ENCODE measurements at places on chromosomes 4 and X.
A peak's percentile ranks its signal among the peaks of the same experiment; 100 is the strongest.

DNA sequence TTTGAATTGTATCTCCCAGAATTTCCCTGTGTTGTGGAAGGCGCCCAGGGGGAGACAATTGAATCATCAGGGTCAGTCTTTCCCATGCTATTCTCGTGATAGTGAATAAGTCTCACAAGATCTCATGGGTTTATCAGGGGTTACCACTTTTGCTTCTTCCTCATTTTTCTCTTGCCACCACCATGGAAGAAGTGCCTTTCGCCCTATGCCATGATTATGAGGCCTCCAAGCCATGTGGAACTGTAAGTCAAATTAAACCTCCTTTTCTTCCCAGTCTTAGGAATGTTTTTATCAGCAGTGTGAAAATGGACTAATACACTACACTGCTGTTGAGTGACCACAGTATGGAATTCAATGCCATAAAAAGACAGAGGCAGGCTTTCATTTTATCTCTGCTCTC lies 12.2 kb downstream of the CENPC start:
- no peak for DNase-seq

- peak; percentile 74 for DNase-seq
Measured at GRCh38 chr4:48570646-48571220, 80.7 kb downstream of the ZAR1 start.

GRCh38 chr4:81164623-81165416 lies 50.2 kb downstream of the PRKG2 start:
- peak; percentile 62 for DNase-seq

GRCh38 chrX:132367984-132368383 lies 120.9 kb downstream of the MBNL3 start:
- DNase-seq, result no peak

GRCh38 chr4:76342191-76342590 lies 35.7 kb downstream of the STBD1 start:
- DNase-seq, result no peak

- DNase-seq, result peak; percentile 83
Measured at GRCh38 chr4:185265942-185266341, 56.5 kb downstream of the SNX25 start.

DNA sequence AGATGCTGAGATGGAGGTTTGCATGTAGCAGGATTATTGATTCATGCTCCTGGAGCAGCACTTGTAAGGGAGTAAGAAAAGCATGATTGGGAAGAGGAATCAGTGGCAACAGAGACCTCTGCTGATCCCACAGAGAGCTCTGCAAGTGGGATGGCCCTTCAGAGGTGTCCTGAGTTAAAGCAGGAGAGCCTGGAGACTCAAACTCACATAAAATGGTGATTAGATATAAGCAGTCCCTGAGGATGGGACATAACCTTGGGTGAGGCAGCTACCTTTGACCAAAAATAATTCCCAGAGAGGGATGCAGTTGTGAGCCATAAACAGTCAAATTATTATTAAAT lies 25.4 kb upstream of the BMPR1B start:
- no peak for DNase-seq

DNA sequence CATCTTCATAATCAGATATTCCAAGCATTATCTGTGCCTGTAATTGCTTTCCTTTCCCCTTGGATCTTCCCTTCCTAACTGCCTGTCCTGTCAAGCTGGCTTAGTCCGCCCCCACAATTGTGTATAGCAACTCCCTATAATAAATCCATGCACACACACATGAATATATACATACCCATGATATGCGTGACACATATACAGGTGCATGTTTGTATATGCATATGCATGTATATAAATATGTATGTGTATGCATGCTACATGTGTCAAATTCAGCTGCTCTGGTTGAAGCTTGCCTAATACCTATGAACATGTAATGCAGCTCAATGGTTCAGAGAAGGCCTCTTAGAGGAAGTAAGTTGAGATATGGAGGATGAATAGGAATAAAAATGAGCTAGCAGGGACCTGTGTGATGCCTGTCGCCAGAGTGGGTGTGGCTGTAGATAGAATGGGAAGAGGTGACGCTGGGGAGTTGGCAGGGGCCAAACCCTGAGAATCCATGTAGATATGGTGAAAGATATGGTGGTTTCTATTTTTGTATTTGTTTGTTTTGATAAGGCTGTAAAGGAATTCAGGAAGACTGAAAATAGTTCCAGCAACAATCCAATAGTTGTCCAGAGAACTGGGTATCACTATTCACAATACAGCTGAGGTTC lies 595.0 kb upstream of the BOD1L1 start:
- DNase-seq, result no peak

GRCh38 chrX:404656-405055 lies 17.9 kb upstream of the PPP2R3B start:
- DNase-seq, result no peak

GRCh38 chrX:46325312-46325877 lies 219.8 kb downstream of the ZNF674 start:
- peak; percentile 63 for DNase-seq

- peak; percentile 17 for DNase-seq
Measured at GRCh38 chr4:148442832-148443511, 758 bp upstream of the NR3C2 start.

- no peak for DNase-seq
Measured at GRCh38 chr4:126215759-126216158, 901.0 kb downstream of the FAT4 start.

DNA sequence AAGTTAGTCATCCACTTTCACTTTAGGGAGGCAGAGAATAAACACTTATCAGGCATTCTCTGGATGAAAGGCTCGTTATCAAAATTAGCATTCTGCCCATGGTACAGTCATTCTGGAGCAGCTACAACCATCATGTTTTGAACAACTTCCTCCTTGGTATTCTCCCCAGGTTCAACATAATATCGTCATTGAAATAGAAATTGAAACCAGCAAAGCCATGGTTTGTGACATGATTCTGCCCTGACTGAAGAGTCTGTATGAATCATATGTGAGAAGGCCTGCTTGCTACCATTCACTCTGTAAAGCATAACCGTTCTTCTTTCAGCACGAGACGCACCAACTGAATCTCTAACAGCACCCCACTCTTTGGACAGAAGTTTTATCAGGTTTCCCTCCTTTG lies 127.5 kb upstream of the RADX start:
- no peak for DNase-seq

- DNase-seq, result no peak
Measured at GRCh38 chr4:95085124-95085833, 327.5 kb downstream of the BMPR1B start.

DNA sequence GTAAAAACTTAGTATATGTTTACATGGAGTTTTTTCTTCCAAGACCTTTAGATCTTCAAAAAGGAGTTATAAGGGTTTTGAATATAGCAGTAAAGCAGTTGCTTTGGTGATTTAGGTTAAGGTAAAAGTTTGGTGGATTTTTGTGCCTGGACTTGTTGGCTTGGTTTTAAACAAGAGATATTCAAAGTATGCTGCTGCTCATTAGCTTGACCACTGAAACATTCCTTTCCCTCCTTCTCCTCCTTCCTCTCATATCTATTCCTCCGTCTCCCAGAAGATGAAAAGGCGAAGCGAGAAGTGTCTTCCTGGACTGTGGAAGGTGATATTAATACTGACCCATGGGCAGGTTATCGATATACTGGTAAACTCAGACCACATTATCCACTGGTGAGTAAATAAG lies 38.4 kb downstream of the METAP1 start:
- peak; percentile 48 for DNase-seq

GRCh38 chrX:134908356-134908755 lies 82.4 kb upstream of the SMIM10 start:
- DNase-seq, result peak; percentile 72

DNA sequence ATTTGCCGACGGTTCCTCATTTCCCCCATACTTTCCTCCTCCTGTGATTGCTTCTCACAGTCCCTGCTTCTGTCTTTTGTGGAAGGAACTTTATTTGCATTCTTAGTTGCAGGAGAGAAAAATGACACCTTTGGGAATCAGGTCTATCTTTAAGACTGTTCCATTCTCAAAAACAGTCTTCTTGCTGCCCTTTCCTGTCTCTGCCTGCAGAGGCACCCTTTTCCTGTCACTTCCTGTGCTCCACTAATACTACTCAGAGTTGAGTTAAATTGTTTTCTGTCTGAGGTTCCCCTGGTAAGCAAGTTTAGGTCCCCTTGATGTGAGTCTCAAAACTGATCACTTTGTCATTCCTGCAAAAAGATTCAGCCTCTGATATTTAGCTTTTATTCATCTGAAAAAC lies 208.8 kb upstream of the CLNK start:
- DNase-seq, result no peak

GRCh38 chrX:3621414-3621813 lies 92.0 kb downstream of the PRKX start:
- no peak for DNase-seq

GRCh38 chrX:120790118-120790517 lies 85.5 kb downstream of the CT47B1 start:
- peak; percentile 82 for DNase-seq

DNA sequence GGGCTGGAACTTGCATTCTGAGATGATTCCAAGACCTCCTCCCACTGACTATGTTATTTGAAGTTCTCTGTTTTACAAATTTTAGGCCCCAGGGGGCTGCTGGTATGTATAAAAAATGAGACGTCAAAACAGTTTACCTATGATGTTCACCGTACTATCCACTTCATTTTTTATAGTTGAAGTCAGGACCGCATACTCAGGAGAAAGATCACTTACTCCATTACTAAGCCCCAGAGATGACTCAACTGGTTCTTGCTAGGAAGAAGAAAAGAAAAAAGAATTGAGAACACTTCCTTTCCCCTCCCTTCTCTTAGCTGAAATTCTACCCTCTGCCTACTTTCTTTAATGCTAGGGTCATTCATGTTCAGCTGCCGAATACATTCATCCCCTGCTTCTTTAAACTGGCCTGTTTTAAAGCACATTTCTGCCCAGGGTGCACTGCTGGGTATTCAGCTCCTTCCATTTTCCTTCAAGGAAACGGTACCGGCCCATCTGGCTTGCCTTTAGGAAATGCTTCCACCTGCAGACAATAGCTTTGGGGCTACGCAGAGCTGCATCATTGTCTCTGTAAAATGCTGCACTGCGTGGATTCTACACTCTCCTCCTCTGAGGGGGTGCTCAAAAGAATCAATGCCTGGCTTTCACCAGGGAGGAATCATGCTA lies 66.2 kb downstream of the IRF2 start:
- DNase-seq, result peak; percentile 92

Data from iris pigment epithelial cell (primary cell).